ENCODE measurements at places on chromosomes 12 and 14.

- DNase-seq, result peak; percentile 25
Measured at GRCh38 chr12:12985817-12986408, 14.2 kb downstream of the HEBP1 start.

- DNase-seq, result no peak
Measured at GRCh38 chr12:63918800-63919300, 74.3 kb downstream of the SRGAP1 start.

DNA sequence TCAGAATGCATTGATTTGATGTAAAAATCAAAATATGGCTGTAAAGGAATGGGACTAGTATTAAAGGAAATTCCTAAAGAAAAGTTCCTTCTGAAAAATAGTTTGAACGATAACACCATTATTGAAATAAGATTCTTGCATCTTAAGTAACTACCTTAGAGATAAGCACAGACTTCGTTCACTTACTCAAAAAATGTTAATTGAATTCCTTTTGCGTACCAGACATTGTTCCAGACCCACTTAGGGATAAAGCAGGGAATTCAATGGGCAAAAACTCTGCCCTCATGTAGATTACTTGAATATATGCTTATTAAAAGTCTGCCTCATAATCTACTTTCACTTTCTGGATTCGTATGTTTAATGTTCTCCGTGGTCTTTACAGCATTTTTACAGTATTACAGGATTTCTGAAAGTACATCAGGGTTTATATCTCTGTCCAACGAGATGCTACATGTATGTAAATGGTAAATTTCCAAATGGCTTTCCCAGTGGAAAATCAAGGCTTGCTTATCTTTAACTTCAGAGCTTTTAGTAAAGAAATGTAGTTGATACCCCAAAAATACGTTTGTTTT, 213.7 kb downstream of the GXYLT1 start:
- DNase-seq, result no peak

GRCh38 chr12:13628067-13628466, 353.3 kb downstream of the GRIN2B start:
- no peak for DNase-seq

DNA sequence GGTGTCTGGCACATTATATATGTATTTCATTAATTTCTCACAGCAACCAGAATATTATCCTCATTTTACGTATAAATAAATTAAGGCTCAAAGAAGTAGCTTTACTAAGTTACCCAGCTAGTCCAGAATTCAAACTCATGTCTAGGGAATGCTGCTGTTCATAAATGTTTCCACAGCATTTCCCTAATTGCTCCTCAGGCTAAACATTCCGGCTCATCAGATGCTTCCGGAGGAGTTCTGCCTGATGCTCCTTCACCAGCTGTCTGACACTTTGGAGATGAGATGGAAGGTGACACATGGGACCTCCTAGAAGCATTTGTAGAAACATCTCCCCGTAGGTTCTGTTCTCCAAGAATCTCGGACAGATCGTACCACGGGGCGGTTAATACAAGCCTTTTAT, 12.1 kb downstream of the KRT85 start:
- DNase-seq, result no peak

DNA sequence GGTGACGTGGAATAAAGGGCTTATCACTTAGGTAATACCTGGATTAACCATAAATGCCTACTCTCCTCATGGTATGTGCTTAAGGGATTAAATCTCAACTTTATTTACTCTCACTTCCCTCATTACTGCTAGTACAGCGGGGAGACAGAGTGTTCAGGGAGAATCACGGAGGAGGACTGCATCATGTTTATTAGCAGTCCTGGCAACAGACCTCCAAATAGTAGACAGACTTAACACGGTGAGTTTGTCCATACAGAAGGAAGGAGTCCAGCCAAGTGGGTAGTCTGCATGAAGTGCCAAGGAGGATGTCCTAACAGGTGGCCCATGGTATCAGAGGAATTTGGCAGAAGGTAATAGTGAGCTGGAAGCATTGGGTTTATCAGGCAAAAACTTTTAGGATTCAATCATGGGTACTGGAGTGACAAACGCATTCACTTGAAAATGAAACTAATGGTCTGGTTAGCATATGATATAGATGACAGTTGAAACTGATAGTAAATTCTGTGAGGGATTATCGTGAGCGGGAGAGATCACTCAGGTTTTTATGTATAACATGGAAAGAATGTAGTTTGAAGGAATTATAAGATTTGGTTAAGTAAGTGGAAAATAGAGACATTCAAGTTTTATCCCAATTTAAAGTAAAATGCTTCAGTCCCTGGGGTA, 471.8 kb downstream of the TMEM117 start:
- no peak for DNase-seq

GRCh38 chr12:5428332-5429221, 3.3 kb upstream of the NTF3 start:
- DNase-seq, result no peak

- DNase-seq, result peak; percentile 74
Measured at GRCh38 chr12:122203301-122204166, at the start of gene B3GNT4. Gene B3GNT4 (plus strand): TSS chr12:122203709. CDS start chr12:122204619, 910 bp downstream.

GRCh38 chr14:82501554-82501953, 967.9 kb upstream of the SEL1L start:
- DNase-seq, result no peak

- no peak for DNase-seq
Measured at GRCh38 chr12:45284096-45284901, 68.4 kb downstream of the ANO6 start.

- no peak for DNase-seq
Measured at GRCh38 chr14:105030194-105030593, 9.3 kb upstream of the CDCA4 start.

GRCh38 chr14:30088620-30089019, 161.0 kb upstream of the PRKD1 start:
- no peak for DNase-seq

DNA sequence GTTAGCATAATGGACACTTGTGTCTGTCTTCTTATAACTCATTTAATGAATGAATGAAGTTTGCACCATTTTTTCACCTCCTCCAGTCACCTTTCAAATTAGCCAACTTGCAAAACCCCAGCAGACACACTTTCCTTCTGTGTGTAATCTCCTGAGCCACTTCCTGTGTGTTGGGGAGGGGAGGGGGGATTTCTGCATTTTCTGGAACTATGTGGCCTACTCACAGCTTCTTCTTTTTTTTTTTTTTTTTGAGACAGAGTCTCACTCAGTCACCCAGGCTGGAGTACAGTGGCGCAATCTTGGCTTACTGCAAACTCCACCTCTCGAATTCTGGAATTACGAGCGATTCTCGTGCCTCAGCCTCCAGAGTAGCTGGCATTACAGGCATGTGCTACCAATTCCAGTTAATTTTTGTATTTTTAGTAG, 4.1 kb upstream of the SERPINA1 start:
- peak; percentile 28 for DNase-seq
